ENCODE measurements at places on chromosomes 3 and 15. TPM values are rescaled to one million over a fixed set of nuclear protein-coding genes. Genes with fewer than 3 reads are reported as not detected.

DNA sequence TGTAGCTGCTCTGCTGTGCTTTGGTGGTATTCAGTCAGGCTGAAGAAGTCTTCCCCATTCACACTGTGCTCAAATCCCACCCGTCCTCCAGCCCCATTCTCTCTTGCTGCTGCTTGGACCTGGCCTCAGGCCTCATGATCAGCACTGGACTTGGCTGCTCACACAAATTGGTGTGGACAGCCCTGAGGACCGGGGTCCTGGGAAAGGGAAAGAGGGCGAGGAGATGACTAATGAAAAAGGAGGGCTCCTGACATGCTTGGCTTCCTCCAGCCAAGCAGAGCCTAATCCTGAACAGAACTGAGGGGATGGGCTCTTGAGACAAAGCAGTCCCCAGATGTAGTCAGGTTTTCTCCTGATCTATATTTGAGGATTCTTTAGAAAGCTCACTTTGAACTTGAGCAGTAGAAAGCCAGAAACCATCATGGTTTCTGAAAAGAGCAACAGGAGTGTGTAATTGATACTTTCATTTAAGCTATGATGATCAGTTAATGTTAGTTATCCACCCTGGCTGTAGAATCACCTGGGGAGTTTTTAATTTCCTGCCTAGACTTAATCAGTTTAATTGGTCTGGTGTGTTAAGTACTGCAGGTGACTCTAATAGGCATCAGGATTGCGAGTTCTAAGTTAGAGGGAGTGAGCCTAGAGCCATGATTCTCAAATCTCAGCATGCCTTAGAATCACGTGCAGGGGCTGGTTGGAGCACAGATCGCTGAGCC, 79.4 kb upstream of the THBS1 start:
- DNase-seq: no peak

CLDN11 gene
- 22.4 TPM for total RNA-seq

GRCh38 chr15:54014067-54014655, 35.9 kb downstream of the UNC13C start:
- DNase-seq: no peak

PLSCR1 gene
- total RNA-seq: 194 TPM

DNA sequence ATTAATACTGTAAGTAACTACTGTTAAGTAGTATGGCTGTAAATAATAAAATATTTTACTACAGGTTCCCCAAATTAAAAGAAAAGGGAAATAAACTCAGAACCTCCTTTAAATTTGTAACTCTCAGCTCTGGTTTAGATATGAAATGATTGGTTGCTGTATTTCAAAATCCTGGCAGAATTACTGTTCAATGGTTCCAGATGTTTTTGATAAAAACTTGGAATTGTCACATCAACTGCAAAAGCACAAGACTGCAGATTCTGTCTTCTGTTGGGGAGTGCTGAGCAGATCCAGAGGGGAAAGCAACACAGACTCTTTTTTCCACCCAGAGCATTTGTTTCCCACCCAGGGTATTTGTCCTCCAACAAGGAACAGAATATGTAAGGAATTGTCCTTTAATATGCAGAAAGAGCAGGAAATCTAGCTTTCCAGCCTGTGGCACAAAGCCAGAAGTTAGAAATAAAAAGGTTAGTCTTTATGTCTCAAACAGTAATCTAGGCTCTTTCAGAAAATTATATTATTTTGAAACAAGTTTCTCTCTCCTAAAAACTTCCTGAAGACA, 178.1 kb downstream of the KLHL25 start:
- no peak for DNase-seq

DNA sequence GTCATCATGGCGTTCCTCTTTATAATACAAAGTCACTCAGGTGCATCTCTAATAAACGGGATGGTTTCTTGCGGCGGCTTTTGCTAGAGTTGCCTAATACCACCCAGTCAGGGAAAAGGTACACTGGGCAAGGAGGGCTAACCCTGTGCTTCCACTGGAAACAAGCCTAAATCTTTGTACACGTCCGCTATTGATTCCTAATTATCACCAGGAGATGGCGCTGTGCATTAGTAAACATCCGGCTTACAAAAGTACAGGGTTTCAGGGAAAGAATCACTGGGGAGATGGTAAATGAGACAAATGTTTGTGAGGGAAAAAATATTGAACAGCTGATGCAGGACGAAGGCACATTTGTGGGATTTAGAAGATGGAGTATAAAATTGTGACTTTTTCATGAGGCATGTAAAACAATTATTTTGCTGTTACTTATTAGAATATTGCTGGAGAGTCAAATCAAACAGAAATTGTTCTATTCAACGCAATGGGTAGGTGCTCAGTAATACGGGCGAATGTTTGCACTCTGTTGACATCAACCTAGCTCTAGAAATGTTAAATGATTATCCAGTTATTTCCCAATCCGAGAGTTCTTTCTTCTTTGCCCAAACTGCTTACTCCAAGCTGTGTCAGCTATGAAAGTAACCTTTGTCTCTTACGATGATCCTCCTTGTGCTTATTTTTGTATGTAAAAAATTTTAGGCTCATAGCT, 50.6 kb downstream of the GMNC start:
- DNase-seq: no peak

DNA sequence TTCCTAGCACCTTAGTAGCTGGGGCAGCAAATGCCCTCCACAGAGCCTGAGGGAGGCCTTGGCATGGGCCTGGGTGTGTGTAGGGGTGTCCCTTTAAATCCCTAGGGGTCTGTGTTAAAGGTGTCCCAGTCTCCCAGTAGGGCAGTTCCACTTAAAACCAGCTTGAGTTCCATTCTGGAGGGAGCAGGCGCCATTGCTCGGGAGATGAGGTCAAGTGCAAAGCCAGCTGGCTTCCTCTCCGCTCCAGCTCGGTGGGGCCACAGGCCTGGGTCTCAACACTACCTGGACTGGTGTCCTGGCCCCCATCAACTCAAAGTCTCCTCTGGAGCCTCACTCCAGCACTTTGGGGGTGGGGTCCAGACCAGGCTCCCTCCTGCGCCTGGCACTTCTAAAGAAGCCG, 25.2 kb downstream of the FEM1B start:
- DNase-seq: no peak

DNA sequence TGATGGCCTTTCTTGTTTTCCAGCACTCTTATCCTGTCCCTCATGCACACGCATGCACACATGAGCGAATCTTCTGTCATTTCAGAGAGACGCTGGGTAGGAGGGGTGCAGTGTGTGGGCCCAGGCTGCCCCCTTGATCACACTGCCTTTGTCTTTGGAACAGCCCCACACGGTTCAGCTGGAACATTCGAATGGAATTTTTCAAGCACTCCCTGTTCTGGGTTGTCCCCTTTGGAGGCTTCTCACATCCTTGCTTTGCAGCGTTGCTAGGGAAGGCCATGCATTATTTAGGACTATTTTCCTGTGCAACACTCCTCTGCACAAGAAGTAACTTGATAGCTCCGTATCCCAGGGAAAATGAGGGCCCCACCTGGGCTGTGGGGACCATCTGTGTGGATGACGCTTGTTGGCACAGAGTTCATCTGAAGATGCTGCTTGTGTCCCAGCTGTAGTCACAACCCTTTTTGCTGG, 78.4 kb downstream of the SPSB4 start:
- DNase-seq: no peak

ARPP21 gene
- total RNA-seq: not detected

GRCh38 chr3:9695345-9695744, 8.3 kb upstream of the CPNE9 start:
- no peak for DNase-seq

GRCh38 chr3:42841332-42841731, 32.1 kb downstream of the ACKR2 start:
- no peak for DNase-seq

DNA sequence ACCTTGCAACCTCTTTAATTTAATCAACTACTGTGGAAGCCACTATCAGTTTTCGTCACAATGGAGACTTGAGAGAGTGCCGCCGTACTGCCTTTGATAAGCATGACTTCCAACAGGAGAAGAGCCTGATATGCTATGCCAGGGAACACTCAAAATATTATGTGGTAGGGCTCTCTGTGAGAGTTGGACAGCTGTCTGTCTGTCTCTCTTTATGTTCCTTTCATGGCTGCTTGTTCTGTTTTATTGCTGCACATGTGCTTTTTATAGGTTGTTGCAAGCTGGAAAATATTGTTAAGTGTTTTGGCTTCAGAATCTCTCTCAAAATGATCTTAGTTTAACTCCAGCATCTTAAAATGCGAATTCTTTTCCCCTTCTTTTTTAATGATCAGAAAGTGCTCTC, 249.4 kb upstream of the RARB start:
- DNase-seq: no peak

GRCh38 chr3:180414157-180414556, 187.8 kb upstream of the TTC14 start:
- DNase-seq: no peak

GRCh38 chr3:124599147-124599765, 131.0 kb upstream of the UMPS start:
- no peak for DNase-seq

DNA sequence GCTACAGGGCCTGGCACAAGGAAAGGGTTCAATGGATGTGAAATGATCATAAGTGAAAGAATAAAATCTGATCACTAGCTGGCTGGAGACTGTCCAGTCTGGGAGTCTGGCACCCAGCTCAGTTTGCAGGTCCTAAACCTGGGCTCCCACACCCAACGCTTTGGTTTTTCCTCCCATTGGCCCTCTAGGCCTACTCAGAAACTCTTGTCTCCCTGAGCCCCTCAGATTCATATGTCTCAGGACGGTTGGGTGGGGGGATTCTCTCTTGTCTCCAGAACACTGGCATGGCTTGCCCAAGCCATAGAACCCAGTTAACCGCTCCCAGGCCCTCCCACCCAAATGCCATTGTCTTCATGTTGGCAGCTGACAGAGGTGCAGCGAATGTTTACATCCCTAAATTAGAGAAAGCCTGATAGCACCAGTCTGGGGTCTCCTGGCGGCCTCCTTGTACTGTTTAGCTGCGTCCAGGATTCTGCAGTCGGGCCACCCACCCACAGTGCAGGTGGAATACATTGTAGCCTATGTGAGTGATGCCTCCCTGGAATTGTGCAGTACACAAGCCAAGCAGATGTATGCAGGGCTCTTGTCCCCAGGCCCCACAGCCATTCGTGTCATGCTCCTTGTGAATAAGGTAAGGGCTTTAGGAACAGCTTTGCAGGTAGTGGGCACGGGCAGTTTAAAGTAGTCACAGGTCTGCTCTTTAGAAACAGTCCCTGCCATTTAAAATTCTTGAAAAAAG, 266.3 kb downstream of the XXYLT1 start:
- DNase-seq: no peak

GRCh38 chr15:77475898-77476297, 55.2 kb downstream of the HMG20A start:
- DNase-seq: no peak

EFHB gene
- total RNA-seq: 5.6 TPM

DUOXA1 gene
- total RNA-seq: 131 TPM

All from lower lobe of right lung (tissue), 2 donors.